ENCODE measurements at places on chromosomes 2 and 18.
A peak's percentile ranks its signal among the peaks of the same experiment; 100 is the strongest.

- no peak for DNase-seq
These were observed 148.8 kb upstream of the PGAP1 start for GRCh38 chr2:197075281-197075680.

DNA sequence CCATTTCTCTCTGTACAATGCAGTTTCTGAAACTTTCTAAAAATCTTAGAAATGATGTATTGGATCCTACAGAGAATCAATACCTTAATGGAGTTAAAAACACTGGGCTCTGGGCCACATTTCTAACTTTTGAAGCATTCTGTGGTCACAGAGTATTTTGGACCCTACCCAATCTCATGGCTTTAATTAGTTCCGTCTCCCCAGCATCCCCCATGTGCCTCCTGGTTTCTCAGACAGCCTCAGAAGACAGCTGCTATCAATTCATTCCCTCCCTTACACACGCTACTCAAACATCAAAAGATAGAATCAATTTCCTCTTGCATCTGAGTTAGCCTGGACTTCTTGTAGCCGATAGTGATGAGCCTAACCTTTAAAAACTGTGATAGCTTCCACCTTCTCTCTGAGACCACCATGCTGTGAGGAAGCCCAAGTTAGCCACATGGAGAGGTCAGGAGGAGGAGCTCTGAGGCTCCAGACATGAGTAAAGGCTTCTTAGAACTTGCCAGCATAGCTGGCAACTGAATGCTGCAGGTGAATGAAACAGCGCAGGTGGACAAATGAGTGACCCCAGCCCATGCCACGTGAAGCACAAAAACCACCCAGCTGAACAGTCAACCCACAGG, 10.4 kb downstream of the ADCY3 start:
- DNase-seq: no peak

- no peak for DNase-seq
These were observed 958.8 kb upstream of the TMEFF2 start for GRCh38 chr2:193153576-193153975.

DNA sequence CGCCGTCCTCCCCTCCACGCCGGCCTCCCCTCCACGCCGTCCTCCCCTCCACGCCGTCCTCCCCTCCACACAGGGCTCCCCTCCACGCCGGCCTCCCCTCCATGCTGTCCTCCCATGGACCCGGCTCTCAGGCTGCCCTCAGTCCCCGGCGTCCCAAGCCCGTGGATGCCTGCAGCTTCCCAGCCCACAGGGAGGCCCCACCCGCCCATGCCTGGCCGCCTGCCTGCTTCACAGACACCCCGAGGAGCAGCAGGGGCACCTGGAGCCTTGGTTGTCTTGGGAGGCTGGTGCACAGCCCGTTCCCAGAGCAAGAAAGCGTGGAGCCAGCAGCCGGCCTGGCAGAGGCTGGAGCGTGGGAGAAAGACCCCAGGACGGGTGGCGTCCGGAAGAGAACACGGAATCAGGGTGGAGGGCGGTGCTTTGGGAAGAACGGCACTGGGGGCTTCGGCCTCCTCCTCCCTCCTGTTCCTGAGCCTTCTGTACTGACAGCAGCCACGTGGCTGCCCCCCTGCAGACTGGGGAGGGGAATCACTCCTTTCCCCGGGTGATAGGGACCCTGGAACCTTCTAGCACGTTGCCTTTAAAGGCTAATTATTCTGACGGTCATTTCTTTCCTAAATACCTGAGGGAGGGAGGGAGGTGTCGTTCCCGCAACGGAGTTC, 26.2 kb upstream of the KCNG2 start:
- no peak for DNase-seq

DNA sequence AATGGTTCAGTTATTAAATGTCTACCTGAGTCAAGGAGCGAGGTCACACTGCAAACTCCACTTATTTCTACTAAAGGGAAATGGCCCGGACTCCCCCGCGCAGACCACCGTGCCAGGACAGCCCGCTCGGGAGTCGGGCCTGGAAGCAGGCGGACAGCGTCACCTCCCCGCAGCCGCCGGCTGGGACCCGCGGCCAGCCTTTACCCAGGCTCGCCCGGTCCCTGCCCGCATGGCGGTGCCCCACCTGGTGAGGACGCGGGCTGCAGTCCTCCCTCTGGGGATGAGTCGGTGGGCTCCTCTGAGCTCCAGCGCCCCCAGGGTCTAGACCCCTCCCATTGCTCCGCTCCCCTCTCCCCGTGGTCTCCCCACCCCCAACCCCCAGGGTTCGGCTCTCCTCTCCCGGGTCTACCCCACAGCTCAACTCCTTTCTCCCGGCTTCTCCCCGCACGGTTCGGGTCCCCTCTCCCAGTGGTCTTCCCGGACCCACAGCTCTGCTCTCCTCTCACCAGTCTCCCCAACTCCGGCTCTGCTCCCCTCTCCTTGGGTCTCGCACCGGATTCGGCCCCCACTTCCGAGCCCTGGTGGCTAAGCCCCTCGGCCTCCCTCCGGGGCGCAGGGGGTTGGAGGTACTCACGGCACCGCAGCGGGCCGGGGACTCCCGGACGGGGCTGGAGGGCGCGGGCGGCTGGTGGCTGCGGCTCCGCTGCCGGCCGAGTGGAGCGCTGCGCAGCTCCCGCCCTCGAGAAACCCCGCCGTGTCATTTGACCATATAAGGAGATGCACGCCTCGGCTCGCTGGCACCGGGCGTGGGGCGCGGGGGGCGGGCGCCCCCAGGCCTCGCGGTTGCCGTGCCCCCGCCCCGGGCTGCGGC, at the start of gene FHL2:
FHL2 (minus strand) TSS at position 716 of the 871 bp plus-strand sequence. CDS start 12,535 bp downstream, outside the sequence.
- DNase-seq: peak; percentile 58

DNA sequence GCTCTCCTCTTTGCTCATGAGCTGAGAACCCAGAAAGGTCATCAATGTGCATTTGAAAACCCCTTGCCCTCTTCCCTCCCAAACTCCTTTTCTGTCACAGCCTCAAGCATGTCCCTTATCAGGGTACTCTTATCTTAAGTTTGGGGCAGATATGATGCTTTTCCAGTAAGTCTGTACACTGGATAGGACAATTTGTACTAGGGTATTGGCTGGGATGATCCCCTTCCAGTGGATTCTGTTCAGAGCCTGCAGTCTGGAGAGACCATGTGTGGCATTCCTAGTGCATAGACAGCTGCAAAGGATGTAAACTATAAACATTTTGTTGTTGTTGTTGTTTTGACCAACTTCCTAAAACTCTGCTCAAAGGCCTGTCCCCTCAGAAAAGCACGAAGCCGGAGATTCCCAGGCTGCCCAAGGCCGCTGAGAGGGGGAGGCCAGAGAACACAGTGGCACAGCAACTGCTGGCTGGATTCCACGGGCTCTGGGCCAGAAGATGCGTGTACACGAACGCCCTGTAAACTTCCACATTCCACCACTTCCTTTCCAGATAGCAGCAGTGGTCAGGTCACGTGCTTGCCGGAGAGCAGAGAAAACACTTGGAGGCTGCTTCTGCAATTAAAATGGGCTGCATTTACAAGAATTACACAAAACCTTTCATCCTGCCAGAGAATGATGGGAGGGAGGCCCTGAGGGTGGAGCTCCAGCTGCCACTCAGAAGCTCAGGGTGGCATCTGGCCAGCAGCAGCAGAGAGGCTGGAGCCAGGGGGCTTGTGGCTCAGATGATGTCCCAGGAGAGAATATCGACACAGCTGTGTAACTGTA, 42.1 kb downstream of the BMP10 start:
- DNase-seq: no peak

GRCh38 chr2:30074023-30074422, 72.8 kb upstream of the YPEL5 start:
- no peak for DNase-seq

- DNase-seq: no peak
These were observed 190.4 kb upstream of the STK17B start for GRCh38 chr2:196361606-196362326.

DNA sequence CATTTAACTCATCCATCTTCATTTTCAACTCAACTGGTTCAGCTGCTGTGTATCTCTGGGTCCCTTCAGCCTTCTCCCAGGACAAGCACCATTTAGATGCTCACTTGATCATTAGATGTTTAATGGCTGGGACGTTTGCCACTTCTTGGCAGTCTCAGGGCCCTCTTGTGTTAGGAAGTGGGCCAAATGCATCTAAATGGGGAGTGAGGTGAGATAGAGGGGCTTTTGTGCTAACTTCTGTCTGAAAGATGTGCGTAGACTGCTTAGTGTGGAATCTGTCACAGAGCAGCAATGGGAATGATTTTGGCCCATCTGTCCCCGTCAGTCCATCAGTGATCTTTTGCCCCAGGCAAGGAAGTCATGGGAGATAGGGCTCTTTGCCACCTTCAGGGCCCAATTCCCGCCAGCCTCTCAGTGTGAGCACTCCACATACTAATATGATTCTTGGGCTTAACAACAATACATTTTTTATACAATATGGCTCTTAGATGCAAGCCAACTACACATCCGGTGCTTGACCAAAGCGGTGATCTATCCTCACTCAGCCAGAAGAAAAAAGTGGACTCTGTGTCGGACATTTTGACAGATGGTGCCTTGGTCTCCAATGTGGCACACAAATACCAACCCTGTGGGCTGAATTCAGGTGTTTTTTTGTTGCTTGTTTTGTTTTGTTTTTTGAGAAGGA, 95.7 kb upstream of the EPC2 start:
- DNase-seq: peak; percentile 72

DNA sequence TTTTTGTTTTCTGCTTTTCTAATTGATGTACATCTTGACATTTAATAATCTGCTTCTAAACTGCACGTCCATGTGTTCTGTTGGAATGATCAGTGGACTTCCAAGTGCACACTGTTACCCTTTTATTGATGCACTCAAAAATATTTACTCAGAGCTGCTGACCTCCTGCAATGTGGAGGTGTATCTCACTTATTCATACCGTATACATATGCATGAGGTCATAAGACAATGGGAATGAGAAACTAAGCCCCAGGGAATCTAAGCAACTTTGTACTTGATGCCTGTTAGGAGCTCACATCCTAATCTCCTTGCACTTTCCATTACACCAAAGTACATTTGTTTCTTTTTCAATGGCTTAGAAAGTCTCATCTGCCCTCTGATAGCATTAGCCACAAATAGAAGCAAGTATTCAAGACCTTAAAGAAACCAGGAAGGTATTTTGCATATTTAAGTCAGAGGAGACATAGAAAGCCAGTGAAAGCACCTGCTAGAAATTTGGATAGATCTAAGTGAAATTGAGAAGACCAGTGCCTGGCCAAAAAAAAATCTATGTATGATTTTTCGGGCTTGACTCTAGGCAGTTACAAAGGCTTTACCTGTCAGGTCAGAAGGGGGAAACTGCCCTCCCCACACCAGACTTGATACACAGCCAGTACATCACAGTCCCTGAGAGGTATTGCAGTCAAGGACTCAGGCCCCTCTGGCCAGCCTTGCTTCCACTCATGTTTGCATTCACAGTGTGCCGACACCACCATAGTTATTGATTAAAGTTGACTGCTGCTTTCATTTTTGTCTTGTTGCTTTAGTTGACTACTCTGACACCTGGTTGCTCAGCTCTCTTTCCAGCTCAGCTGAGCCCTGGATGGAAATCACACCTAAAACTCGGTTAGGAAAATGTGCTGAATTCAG, 391.7 kb upstream of the CYRIA start:
- no peak for DNase-seq

DNA sequence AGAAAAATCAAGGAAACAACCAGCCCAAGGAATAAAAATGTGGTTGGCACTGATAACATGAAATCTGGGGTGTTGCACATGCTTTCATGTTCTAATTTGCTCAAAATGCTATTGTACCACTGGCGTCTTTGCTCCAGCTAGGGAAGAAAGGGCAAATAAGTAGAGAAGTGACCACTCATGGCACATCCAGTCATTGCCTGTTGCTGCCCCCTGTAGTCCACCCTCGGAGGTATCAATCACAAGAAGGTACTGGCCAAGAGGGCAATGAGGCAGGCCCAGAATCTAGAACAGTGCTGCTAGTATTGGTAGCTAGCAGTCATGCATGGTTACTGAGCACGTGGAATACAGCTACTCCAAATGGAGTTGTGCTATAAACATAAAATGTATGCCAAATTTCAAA, 213.4 kb downstream of the CDCA7 start:
- peak; percentile 18 for DNase-seq

DNA sequence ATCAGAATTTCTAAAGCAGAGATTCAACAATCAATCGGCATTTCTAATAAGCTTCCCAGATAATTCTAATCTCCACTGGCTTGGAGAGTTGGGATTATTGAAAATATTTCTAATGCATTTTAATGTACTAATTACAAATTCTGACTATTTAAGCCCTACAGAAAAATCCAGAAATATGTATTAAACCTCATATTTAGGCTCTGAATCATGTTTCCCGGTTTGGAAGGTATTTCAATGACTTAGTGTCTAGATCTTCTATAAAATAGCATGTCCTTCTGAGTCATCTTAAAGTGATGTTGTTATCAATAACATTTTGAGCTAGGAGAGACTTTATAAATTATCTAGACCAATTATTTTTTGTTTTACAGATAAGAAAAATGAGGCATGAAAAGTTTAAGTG, 258.8 kb upstream of the NRXN1 start:
- DNase-seq: no peak

GRCh38 chr2:173496746-173497145, 142.1 kb downstream of the CDCA7 start:
- DNase-seq: no peak

DNA sequence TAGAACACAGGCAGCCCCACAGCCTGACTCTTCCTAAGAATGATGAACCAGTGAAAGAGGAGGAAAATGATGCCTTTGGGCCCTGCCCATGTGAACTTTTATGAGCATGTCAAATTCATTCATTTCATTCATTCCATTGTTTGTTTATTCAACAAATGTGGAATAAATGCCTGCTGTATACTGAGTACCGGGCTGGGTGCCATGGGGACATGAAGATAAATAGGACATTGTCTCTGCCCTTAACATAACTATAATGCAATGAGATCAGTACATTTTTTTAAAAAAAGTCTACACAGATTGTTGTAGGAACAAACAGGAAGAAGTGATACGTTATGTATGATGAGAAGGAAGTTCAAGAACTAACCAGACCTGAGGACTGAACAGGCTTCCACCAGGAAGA, 14.7 kb downstream of the MREG start:
- no peak for DNase-seq

GRCh38 chr18:76881744-76882143, 59.4 kb downstream of the ZNF236 start:
- no peak for DNase-seq

DNA sequence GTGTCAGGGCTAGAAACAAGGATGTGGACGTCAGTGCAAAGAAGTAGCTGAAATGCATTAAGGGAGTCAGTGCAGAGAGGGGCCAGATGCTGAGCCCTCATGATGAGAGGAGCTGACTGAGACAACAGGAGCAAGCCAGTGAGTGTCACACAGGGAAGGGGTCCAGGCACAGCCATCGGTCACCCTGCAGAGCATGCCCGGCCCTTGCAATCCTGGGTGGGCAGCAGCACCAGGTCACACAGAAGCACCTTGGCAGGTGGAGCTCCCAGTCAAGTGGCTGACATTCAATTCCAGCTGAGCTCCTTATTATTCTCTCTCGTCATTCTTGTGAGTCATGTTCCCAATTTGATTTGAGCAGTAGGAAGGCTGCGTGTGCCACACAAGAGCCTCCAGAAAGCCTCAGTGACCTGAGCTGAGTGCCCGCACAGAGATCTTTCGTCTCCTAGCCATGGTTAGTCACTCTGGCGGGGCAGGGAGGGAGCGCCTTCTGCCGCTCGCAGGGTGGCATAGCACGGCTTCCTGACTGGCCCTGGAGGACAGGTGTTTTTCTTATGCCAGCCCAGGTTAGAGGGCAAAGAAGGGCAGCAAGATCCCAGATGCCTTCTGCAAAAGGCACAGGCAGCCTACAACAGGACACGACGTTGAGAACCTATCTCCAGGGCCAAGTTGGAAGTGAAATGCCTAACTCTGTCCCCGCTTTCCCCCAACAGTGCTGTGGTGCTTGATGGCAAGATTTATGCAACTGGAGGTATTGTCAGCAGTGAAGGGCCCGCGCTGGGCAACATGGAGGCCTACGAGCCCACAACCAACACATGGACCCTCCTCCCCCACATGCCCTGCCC, 220.9 kb downstream of the ATAD2B start:
- DNase-seq: no peak

- DNase-seq: no peak
These were observed 102.2 kb downstream of the TEX51 start for GRCh38 chr2:127000937-127001336.
